ENCODE measurements at places on chromosomes 2 and 18.

GRCh38 chr2:240990726-240991377 is 7.6 kb upstream of the SNED1 start:
- DNase-seq: no peak

- no peak for DNase-seq
These were observed 115.1 kb downstream of the KCNE4 start for GRCh38 chr2:223166983-223167650.

- DNase-seq: no peak
These were observed 468 bp downstream of the UXS1 start for GRCh38 chr2:106193690-106193976.

DNA sequence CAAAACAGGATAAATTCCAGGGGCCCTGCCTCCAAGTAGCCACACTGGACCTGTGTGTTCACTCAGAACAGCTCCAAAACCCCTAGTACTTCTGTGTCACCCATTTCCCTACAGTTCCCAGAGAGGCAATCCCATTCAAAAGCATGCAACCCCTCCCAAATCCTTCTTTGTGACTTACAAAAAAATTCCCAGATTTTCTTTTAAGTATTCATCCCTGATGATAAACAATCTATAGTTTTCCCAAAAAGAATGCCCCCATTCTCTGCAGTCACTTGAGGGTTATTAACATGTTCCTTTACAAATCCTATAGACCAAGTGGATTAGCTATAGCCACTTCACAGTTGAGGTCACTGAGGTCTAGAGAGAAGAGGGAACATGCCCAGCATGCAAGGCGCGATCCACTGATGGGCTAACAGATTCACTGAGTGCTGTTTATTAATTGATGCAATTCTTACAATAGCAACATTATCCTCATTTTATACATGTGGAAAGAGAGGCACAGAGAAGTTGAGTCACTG is 85.4 kb downstream of the MYL12B start:
- DNase-seq: no peak

DNA sequence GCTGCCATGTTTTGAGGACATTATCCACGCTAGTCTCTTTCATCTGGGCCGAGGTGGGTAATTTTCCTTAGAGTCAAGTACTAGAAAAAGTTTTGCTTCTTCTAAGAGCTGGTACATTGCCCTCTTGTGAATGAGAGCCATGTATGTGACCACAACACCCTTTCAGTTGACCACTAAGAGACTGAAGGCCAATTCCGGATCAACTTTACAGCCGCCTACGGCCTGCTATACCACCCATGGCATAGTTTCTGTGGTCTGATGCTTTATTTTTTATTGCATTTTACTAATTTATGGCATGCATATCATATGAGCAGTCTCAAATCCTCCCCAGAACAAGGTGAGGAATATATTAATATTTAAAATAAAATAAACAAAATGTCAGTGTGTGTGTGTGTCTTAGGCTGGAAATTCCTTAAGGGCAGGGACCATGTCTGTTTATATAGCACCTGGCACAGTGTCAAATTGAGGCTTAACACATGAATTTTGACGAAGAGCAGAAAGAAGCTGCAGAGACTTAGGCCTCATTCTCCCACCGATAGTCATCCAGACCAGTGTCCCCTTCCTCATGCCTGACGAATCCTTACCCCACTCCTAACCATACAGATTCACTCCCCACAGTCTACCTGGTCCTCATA is 35.4 kb downstream of the PSD4 start:
- no peak for DNase-seq

DNA sequence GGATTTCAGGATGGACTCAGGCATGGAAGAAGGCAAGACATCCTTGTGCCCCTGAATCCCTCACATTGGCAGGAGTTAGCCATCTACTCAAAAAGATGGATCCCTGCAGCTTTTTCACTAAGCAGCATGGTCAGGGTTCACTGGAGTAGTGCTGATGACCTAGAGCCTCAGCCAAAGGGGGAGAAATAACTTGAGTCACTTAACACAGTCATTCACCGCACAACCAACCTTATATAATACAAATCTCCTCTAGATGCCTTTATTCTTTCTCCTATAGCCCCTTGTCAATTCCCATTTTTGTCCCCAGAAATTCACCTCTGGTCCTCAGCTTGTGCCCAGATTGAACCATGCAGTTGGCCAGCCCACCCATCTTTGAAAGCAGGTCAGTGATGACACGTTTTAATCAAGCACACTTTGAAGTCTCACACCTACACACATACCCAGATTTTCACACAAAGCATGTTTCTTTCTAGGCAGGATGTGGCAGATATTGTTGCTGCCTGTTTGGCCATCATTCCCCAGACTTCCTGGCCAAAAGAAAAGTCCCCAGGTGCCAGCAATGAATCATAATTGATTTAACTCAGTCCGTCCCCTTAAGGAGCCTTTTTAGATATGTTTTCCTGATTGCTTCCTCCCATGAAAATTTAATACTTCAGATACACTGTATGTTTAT is 84.2 kb downstream of the LBH start:
- DNase-seq: no peak

DNA sequence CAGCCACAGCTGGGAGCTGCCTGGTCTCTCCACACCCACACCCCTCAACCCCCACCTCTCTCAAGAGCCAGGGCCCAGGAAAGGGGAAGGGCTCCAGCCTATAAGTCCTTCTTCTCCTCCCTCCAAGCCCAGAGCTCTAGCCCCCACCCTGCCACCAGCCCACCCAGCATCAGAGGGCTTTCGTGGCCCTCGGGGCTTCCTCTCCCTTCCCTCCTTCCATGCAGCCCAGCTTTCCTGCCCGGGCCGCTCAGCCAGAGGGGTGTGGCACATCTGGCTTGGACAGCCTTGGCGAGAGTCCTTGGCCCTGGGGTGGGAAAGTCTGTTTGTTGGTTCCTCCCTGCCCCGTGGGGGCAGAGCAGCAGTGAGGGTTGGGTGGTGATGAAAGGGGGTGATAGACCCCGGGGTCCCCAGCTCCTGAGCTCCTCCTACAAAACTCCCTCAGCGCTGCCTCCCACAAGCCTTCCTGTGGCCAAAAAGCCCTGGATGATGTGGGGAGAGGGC is 7.0 kb downstream of the TNS1 start:
- DNase-seq: peak; percentile 62

- DNase-seq: no peak
These were observed 223.5 kb downstream of the NDUFA10 start for GRCh38 chr2:239801404-239802184.

Data from muscle of arm (tissue), 14 donors.